ENCODE measurements at places on chromosomes 3 and 15. TPM values are rescaled to one million over a fixed set of nuclear protein-coding genes. Genes with fewer than 3 reads are reported as not detected.

The DAZL gene
- total RNA-seq = not detected

The EIF2A gene
- 77.2 TPM for total RNA-seq

The P2RY13 gene
- 4.7 TPM for total RNA-seq

The ZNF385D gene
- total RNA-seq = 18.5 TPM

The PLA2G4E gene
- total RNA-seq = not detected

The TGM5 gene
- total RNA-seq = 0.45 TPM

The TTC14 gene
- 26.8 TPM for total RNA-seq

The TRPM1 gene
- 0.93 TPM for total RNA-seq

The MORC1 gene
- not detected for total RNA-seq

The ATXN7 gene
- 42.3 TPM for total RNA-seq

The MKRN3 gene
- total RNA-seq = not detected

The SEMA6D gene
- total RNA-seq = 4.9 TPM

The LDHAL6B gene
- not detected for total RNA-seq

GRCh38 chr3:71389911-71390573 lies 193.5 kb downstream of the FOXP1 start:
- DNase-seq = no peak

GRCh38 chr3:31157047-31157694 lies 262.7 kb upstream of the GADL1 start:
- no peak for DNase-seq

DNA sequence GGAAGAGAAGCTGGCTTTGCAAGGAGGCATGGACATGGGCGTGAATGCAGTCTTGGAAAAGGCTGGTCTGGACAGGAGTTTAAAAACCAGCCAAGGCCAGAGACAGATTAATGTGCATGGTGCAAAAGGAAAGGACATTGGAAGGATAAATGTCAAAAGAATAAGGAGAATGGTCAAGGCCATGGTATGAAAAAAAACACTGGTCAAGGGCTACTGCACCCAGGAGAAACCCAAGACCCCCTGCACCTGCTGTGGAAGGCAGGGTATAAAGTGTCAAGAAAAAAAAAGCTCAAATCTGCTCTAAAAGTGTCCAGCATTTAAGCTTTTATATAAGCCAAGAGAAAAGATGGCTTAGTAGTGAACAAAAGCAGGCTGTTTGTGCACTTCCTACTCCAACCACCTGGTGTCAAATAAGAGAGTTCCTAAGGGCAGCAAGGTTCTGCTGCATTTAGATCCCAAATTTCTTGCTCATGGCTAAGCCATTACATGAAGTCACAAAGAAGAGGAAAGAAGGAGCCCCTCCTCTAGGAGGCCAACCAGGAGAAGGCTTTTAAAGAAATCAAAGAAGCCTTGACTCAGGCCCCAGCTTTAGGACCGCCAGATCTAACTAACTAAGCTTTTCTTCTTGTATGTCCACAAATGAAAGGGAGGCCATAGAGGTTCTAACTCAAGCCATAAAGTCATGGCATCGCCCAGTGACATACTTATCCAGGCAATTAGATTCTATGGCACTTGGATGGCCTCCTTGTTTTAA lies 16.9 kb downstream of the CCR4 start:
- no peak for DNase-seq

GRCh38 chr15:61301701-61302100 lies 72.6 kb upstream of the RORA start:
- no peak for DNase-seq

DNA sequence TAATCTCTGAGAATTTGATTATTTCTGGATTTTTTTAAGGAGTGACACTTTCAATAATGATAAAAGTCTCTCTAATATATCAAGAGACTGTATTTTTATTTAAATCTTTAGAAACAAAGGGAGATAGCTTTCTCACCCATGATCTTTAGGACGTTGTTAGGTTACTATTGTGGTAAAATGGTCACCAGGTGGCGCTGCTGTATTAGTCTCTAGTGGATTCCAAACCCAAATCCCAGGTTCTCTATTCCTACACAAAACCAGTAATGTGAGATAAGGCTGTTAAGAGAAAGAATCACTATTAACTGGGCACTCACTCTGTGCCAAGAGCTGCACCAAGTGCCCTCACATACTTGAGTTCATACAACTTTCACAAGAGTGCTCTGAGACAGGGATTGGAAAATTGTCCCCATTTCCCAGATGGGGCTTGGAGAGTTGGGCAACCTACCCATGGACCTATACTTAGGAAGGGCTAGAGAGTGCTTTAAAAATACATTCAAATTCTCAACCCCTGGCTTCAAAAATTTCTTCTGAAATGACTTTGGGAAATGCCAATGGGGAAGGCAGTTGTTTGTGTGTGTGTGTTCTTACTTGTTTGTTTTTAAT lies 593.4 kb upstream of the TGFBR2 start:
- no peak for DNase-seq

- DNase-seq = no peak
Observed at GRCh38 chr15:52103217-52104207, 9.1 kb downstream of the BCL2L10 start.

GRCh38 chr3:184003187-184003967 lies 14.3 kb downstream of the ABCC5 start:
- DNase-seq = no peak

GRCh38 chr3:177282119-177282655 lies 84.9 kb upstream of the TBL1XR1 start:
- DNase-seq = no peak

DNA sequence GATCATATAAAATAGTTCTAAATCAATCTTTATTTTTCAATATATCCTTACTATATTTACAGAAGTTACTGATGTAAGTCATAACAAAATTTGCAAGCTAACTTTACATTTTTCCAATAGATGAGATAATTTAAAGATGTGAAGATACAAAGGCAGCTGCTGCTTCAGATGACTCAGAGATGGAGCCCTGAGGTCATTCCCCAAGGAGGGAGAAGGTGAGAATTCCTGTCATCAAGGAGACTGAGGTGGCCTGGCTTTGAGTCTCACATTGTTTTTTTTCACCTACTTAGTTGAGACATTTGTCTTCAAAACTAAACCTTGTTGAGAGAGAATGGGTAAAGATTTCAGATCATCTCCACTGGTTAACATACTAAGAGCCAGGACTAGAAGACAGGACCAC lies 3.9 kb upstream of the SAMD7 start:
- no peak for DNase-seq

GRCh38 chr3:12590096-12590495 lies 33.2 kb downstream of the MKRN2 start:
- no peak for DNase-seq

GRCh38 chr15:59399465-59400102 lies 26.9 kb upstream of the MYO1E start:
- DNase-seq = no peak

GRCh38 chr3:74639681-74640080 lies 25.2 kb upstream of the CNTN3 start:
- DNase-seq = no peak

- DNase-seq = no peak
Observed at GRCh38 chr3:175088766-175089380, 229.7 kb downstream of the NAALADL2 start.

DNA sequence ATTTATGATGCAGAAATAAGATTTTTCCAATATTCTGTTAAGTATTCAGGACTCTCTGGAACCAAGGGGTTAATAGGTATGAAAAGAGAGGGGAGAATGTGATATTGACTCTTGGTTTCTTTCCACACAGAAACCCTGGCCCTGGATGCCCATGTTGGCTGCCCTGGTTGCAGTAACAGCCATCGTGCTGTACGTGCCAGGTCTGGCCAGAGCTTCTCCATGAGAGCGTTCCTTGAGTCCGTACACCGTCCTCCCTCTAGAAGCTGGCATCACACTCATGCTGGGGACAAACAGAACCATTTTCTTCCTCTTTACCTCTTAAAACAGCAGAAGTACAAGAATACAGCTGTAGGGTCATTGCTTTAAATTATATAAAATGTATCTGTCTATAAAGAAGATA lies 81.1 kb upstream of the FLNB start:
- no peak for DNase-seq

DNA sequence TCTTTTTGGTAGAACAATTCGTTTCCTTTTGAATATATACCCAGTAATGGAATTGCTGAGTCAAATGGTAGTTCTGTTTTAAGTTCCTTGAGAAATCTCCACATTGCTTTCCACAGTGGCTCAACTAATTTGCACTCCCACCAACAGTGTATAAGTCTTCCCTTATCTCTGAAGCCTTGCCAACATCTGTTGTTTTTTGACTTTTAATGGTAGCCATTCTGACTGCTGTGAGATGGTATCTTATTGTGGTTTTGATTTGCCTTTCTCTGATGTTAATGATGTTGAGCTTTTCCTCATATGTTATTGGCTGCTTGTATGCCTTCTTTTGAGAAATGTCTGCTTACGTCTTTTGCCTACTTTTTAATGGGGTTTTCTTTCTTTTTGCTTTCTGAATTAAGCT lies 270.6 kb upstream of the MEIS2 start:
- DNase-seq = no peak

GRCh38 chr3:118587037-118587741 lies 447.5 kb downstream of the IGSF11 start:
- no peak for DNase-seq

- no peak for DNase-seq
Observed at GRCh38 chr15:22933641-22934061, 46.5 kb downstream of the CYFIP1 start.
